ENCODE measurements at places on chromosomes 11 and 22.

GRCh38 chr11:6526411-6527135 lies 29.5 kb downstream of the DNHD1 start:
- no peak for DNase-seq

DNA sequence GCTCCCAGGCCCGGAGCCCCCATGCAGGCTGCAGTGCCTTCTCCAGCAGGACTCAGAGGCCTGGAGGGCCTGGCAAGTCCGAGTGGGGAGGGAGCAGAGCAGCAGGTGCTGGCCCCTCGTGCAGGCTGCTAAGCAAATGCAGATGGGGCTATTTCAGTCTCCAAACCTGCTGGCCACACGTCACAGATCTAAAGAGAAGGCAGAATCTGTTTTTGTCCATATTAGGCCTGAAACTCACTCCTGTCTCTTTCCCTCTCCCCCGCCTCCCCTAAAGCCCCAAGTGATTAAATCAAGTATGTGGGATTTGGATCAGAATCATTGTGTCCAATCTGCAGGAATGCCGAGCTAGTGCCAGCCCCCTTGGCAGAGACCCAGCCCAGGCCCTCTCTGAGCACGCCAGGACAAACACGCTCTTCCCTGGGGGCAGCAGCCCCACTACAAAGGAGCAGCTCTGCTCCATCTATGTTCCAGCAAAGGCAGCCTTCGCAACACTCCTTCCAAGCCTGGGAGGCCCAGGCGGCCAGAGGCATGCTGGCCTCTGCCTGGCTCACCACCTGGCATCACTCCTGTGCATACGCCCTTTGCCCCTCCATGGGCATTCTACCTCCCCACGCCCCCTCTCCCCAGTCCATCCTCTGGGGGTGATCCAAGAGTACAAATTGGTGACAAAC lies 26.5 kb downstream of the RPL27A start:
- peak; percentile 99 for DNase-seq

GRCh38 chr11:10857459-10857708 lies 469 bp downstream of the ZBED5 start:
- no peak for DNase-seq

DNA sequence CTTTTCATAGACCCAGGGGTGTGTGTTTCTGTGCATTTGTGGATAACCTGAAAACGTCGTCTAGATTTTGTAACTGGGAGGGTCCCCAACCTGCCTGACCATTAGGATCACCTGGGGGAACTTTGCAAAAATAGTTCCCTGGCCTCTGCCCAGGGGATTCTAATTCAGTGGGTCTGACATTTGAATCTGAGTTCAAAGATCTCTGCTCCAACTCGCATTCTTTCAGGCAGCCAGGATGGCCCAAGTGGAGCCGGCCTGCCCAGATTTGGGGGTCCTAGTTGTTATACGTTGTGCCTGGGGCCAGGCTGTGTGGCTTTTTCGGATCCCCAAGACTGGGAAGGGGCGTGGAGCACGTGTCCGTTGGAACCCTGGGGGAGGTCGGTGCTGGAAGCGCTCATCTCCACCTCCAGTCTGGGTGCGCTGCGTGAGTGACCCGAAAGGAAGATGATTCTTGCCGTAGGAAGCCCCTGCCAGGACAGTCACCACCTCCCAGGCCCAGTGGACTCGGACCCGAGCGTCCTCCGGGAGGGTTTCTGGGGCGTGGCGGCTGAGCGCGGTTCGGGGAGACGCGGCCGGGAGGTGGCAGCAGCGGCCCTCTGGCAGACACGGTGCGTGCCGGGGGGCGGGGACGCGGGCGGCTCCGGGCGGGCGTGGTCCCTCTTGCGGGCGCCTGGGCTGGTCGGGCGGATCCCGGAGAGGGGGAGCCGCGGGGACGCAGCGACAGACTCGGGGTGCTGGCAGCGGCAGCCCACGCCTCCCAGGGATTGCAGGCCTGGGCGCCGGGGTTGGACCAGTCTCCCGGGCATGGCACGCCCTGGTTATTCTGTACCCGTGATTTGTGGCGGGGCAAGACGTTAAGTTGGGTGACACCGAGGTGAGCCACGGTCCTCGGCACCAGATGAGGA lies 29.2 kb upstream of the PLET1 start:
- DNase-seq: peak; percentile 90

- peak; percentile 68 for DNase-seq
Measured at GRCh38 chr11:66277471-66278362, at the start of gene CNIH2. TSS of gene CNIH2 (plus strand) at chr11:66278175. CDS start at chr11:66278457, 282 bp downstream.

- DNase-seq: no peak
Measured at GRCh38 chr11:104073950-104074705, 37.7 kb downstream of the DDI1 start.

DNA sequence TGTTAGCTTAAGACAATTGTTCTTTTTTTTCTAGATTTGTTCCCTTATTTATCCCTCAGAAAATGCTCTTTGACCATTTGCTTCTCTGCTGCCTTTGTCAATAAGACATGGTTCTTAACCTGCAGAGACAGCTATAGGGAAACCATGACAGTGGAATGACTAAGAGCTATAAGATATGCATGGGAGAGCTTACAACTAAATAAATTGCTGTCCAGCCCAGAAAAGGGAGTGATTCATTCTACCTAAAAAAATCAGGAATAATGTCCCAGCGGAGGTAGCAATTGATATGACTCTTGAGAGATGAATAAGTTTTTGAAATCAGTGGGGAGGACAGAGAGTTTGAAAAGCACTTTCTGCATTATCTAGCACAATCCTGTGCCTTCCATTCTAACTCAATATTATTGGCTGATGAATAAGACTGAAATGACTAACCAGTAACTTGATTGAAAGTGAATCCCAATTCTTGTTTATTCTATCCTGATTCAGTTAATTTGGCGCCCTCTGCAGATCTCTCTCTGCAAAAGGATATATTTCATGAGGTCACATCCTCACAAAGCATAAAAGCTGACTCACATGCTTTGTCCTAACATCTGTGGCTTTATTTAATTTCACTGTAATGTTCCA lies 680.5 kb upstream of the API5 start:
- peak; percentile 70 for DNase-seq

DNA sequence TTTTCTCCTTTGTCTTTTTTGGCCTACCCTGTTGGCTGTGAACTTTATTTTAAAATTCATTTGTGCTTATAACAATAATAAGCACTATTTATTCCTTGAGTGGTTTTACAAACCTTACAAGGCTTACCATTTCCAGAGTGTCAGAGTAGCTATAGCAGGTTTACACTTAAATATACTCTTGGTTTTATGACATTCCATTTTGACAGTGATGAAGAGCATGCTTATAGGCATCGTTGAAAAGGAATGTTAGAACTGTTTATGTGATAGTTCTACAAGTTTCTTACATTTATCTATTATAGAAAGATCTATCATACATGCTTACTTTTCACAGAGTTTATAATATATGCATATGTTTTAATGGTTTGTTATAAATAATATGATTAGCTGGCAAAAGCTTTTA lies 84.1 kb downstream of the PDE3B start:
- no peak for DNase-seq

- DNase-seq: peak; percentile 80
Measured at GRCh38 chr11:112605093-112605666, 344.5 kb upstream of the PLET1 start.

- no peak for DNase-seq
Measured at GRCh38 chr11:925158-925495, 543 bp upstream of the AP2A2 start.

- DNase-seq: no peak
Measured at GRCh38 chr11:34536056-34536455, 22.5 kb upstream of the ELF5 start.

DNA sequence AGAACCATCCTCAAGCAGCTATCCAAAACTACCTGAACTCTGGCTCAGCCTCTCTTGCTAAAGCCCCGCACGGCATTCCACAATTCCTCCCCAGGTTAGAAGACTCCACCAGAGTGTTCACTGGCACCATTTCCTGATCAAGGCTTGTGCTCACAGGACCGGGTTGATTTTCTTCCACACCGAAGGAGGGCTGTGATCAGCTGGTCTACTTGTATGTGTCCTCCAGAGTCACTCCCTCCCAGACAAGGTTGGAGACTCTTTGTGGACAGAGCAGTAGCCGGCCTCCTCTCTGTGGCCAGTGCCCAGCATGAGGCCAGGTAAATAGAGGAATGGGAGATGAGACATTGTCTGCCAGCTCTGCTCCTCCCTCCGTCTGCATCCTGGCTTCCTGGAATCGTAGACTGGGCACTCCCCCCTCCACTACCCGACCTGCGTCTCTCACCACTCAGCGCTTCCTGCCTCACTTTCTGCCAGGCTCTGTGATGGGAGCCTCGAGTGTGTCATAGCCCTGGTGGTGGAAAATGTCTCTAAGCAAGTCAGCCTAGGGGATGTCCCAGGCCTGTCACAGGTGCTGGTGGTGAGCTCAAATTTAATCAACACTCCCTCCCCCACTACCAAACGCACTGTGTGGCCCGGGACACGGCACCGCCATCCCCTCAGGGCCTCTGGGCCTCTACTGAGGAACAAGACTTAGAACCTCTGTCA lies 12.5 kb upstream of the TMPRSS6 start:
- DNase-seq: peak; percentile 42

- DNase-seq: peak; percentile 80
Measured at GRCh38 chr22:30245985-30246813, at the start of gene LIF. TSS of gene LIF (minus strand) at chr22:30246759. CDS start at chr22:30246695, 64 bp downstream.

DNA sequence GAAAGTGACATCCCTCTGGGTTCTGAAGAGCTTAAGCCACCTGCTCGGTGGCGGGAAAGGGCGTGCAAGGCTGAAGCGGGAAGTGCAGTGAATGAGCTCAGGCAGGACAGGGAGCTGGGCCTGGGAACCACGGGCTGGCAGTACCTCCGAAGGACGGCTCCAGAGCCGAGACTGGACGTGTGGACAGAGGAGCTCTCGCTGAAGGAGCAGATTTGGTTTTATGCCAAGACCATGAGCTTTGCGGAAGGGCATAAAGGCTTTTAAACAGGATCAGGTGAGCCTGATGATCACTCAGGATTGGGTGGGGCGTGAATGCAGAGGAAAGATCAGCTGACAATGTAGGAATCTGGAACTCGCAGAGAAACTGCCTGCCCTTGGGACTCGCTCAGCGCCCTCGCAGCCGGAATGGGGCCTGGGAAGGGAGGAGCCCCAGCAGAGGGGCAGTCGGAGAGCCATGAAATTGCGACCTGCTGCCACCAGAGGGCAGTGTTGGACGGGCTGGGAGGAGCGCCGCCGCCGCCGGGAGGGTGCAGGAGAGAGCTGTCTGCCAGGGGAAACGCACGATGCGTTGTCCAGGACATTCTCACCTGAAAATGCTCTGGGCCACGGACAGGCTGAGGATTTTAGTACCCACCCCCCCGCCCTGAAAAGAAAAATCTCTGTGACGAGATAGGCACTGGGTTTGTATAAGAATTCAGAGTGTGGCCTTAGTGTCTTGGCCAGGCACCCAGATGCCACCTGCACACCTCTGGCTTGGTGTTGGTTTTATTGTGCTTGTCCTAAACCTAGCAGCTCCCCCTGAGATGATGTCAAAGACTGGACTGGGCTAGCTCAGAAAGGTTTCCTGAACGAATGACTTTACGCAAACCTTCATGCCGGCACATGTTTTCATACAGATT lies 324.4 kb downstream of the NTM start:
- DNase-seq: peak; percentile 94

DNA sequence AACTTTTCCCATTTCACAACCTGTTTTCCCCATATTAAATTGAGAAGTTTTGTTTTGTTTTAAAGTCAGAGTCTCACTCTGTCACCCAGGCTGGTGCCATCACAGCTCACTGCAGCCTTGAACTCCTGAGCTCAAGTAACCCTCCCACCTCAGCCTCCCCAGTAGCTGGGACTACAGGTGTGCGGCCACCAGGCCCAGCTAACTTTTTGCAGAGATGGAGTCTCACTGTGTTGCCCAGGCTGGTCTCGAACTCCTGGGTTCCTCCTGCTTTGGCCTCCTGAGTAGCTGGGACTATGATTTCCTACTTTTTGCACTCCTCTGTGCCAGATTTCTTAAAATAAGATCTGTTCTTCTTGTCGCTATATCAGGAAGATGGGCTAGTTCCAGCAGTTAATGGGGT lies 44.9 kb downstream of the GNB1L start:
- no peak for DNase-seq

DNA sequence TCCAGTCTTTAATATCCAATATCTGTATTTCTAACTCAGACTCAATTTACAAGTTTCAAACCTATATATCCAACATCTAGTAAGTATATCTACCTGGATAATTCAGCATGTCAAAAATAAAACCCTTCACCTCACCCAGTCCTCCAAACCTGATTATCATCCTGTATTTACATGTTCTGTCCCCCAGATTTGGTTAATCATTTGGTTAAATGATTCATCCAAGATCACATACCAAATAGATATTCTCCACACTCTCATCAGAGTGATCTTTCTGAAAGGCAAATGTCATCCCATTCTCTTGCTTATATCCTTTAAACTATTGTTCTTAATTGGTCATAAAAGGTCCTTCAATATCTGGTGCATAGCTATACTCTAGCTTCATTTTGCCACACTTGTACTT lies 199.0 kb downstream of the SOX6 start:
- DNase-seq: no peak

Measured in astrocyte of the hippocampus (primary cell).